HT1080 (cell line): ENCODE measurements at places on chromosomes 5 and 9. TPM values are rescaled to one million over a fixed set of nuclear protein-coding genes. Genes with fewer than 3 reads are reported as not detected.

PHYKPL gene
- total RNA-seq = 11.8 and 12.8 TPM in 2 replicates

PCDHA1 gene
- 0.03 and 0.23 TPM in 2 replicates for total RNA-seq

WASHC1 gene
- total RNA-seq = 7.7 and 9.3 TPM in 2 replicates

RAPGEF1 gene
- total RNA-seq = 19.2 and 22.5 TPM in 2 replicates

GRCh38 chr5:64384765-64385164 is 121.0 kb upstream of the RGS7BP start:
- peak; percentile 55 for DNase-seq

DNA sequence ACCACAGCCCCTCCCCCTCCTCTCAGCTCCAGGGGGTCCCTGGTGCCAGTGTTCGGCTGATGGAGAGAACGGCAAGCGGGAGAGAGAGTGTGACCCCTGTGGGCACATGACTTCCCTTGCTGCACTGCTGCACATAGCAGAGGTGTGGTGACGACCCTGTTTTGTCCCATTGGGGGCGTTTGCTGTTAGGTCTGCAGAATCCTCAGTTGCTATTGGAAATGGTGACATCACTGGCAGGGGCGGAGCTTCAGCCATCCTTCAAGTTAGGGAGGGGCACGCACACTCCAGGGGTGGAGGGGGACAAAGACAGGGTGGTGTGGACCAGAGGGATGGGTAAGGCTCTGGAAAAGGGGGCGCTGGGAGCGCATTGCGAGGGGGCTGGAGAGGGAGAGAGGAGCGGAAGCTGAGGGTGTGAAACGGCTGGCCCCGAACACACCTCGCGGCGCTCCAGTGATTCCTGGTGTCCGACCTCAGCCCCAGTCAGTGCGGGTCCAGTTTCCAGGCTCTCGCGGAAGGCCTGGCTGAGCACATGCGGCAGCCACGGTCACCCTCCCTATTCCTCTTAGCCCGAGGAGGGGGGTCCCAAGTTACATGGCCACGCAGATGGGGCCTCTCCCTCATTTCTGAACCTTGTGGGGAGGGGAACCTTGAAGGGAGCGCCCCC is 764 bp upstream of the GRIN1 start:
- DNase-seq = no peak
